NCI-H1092 (cell line): ENCODE measurements at places on chromosomes 2 and 18.

- DNase-seq = no peak
Observed at GRCh38 chr18:72436401-72436800, 107.7 kb downstream of the CBLN2 start.

DNA sequence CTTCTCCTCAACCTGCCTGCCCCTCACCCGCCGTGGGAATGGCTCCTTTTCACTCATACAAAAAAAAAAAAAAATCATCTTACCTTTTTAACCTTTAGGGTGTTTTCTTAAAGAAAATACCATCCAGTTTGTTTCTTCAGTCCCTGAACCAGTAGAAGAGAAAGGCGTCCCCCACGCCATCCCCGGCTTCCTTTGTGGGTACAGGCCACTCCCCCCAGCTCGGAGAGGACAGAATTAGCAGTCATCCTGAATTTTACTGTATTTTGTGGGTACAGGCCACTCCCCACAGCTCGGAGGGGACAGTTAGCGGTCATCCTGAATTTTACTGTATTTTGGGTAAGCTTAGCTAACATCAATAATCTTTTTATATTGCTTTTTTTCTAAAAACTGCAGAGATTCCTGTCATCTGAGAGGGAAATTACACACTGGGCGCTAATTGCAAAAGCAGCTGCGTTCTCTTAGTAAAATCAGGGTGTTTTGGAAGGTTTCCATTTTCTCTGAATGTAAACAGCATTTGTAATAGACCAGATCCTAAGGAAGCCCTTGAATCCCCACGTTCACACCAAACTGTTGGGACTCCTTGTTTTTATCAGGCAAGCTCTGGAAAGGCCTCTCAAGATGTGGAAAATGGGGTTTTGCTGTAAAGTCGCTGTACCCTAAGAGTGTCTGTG, 72.5 kb downstream of the NFATC1 start:
- no peak for DNase-seq

DNA sequence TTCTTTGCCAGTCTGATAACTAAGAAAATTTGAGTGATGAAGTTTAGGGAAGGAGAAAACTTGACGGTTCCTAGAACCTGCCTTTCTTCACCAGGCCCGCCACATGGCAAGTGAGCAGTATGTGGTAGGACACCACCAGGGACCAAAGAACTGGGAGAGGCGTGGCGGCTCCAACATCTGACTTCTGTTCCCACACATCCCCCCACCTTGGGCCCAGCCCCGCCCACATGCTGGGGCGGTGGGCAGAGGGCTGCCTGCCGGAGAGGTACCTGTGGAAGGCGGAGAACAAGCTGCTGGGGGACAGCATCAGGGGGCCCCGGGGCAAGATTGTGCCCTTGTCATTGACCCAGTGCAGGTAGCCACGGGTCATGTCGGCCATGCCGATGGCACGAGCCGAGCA, 75.0 kb downstream of the EMILIN2 start:
- no peak for DNase-seq

- no peak for DNase-seq
Observed at GRCh38 chr2:197124639-197125390, 185.8 kb downstream of the ANKRD44 start.

- no peak for DNase-seq
Observed at GRCh38 chr2:75311993-75312392, 112.7 kb upstream of the TACR1 start.

- DNase-seq = no peak
Observed at GRCh38 chr2:167480986-167481309, 592.7 kb downstream of the XIRP2 start.

DNA sequence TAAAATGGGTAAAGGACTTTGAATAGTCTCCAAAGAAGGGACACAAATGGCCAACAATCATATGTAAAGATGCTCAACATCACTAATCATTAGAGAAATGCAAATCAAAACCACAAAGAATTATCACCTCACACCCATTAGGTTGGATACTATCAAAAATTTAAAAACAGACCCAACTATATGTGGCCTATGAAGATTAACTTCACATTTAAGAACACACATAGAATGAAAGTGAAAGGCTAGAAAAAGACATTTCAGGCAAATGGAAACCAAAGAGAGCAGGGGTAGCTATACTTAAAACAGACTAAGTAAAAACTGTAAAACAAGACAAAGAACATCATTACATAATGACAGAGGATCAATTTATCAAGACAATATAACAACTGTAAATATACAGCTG, 53.5 kb upstream of the ASPRV1 start:
- DNase-seq = no peak

- no peak for DNase-seq
Observed at GRCh38 chr18:57951117-57951796, 92.8 kb upstream of the NEDD4L start.

DNA sequence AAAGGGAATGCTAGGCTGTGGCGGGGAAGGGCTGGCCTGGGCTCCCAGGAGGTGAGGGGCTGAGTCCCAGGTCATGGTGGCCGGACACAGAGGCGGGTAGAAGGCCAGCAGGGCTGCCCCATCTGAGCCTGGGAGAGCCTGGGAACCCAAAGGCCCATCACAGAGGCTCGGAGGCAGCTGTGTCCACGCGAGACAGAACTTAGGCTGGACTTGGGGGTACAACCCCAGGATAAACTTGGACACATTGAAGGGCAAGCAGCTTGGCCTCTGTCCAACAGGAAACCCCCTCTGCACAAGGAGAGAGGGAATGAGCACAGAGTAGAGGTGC, 95.9 kb downstream of the ZFP36L2 start:
- DNase-seq = no peak

- DNase-seq = no peak
Observed at GRCh38 chr18:22681908-22682307, 251.2 kb upstream of the RBBP8 start.

DNA sequence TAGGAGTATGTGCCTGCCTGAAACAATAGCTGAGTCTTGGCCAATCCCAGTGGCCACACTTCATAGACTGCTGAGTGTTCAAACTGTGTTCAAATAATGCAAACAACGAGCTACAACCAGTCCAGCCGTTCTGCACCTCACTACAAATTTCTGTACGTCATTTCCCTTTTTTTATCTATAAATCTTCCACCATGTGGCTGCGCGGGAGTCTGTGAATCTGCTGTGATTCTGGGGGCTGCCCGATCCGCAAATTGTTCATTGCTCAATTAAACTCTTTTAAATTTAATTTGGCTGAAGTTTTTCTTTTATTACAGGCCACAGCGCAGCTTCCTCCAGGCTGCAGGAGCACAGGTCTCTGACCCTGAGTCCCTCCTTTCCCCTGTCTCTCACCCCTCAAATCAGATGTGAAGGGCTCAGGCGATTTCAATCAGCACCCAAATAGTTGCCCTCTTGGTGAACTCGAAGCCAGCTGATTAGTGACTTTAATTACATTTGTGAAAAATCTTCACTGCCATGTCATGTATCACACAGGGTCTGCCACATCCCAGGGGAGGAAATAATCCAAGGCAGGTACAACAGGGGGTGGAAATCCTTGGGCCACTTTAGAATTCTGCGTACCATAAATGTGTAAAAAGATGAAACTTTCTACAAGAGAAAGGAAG, 145.6 kb downstream of the NDUFA10 start:
- DNase-seq = no peak

GRCh38 chr2:30233271-30234009, 2.1 kb downstream of the LBH start:
- no peak for DNase-seq

DNA sequence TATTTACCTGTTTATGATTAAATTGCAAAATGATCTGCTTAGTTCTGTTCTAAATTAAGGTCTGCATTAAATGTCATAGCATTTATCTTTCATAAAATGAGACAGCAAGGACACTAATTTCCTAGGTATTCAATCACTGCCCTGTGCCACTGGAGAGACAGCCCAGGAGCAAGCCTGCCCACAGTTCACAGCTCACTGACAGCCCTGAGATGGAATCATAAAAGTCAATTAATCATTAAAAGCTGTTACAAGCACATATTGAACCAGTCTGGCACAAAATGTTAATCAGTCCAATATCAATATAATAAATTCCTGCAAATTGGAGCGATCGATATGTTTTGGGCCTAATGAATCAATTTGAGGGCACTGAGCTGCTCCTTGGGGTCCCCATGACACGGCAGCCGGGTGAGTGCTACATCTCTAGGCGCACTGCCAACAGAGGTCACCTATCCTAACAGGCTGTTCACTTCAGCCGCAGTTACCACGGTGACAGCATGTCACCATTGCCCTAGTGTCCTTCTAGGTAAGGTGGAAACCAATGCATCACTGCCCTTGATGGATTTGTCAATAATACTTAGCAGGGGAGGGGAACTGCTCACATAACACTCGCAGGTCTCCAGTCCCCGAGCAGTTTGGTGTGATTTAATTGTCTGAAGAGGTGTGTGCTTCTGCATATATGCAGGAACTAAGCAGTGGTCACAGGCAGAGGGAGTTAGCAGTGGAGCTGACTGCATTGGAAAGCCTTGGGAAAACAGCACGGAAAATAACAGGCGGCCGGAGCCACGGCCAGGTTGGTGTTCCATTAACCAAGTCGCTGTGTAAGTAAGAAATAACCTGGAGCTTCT, 47.3 kb downstream of the POU3F3 start:
- peak; percentile 79 for DNase-seq

DNA sequence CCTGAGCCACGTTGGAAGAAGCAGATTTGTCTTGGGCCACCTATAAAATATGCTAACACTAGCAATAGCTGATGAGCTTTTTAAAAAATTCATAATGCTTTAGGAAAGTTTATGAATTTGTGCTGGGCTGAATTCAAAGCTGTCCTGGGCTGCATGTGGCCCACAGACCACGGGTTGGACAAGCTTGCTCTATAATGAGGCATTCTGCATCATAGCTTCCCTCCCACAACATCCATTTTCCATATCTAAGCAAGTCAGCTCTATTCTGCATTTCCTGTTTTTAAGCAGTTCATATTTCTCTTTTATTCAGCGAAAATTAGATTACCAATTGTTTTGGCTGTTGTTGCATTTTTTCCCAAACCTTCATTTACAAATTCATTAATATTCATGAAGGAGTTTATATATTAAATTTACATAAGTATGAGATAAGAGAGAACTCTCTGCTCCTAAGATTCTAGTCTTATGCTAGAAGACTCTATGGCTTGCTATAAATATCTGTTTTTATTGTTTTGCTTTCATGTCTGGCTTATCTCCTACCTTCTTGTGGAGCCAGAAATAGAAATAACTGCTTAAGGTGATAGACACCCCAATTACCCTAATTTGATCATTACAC, 114.5 kb upstream of the HNRNPA3 start:
- no peak for DNase-seq

GRCh38 chr18:52288403-52289004, 51.5 kb upstream of the DCC start:
- DNase-seq = no peak

DNA sequence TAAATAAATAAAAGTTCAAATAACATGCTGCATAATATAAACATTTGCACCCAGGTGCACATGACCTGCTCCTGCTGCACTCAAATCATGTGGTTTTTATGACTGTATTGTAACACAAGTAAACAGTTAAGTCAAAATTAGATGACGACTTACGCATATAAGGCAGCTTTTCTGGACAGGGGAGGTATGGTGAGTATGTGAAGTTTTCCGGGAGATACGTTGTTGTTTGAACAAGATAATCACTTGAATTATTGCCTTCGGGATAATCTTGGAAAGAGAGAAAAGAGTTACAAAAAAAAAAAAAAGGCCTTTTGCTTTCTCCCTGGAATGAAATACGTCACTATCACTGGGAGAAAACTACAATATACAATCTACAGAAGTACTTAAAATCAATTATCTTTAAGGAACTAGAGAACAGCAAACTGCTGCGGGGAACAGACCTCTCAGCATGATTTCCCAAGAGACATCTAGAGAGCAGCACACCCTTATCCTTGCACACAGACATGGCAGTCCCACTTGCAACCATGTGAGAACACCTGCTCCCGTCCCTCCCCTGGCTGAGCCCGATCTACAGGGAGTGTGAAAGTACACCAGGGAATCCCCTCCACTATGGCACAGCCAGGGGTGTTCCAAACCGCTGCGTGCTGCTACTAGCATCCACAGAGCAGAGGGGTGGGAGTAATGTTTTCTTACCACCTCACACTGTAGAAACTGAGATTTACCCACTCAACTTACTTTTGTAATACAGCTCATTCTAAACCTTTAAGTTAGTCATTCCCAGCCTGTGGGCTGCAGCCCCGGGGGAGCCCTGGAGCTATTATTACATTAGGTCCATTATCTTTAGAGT, 26.3 kb downstream of the B4GALT6 start:
- DNase-seq = peak; percentile 44

DNA sequence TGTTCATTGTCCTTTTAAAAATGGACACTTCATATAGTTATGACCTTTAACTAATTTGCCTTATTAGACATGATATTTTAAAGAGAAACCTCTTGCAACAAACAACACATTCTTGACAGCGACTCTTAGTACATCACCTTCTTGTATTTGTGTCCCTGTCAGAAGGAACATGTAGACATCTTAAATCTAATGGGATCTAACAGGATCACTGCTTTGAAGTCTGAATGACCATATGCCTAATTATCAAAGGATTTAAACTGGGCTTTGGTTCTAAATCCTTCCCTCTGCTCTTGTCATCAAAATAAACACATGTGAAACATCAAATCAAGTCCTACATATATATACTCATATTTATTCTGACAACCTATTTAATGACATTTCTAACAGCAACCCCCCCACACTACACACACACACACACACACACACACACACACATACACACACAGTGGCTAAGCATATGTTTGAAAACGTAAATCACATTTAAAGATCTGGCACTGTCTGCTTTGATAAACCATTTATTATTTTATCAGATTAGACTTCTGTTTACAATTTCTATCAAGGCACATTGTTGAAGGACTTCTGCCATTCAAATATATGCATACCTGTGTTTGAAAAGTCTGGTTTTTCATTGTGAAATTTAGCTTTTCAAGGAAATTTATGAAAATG, 4.2 kb downstream of the GALNT13 start:
- DNase-seq = no peak

GRCh38 chr18:3806656-3807055, 356.7 kb downstream of the TGIF1 start:
- DNase-seq = peak; percentile 59

GRCh38 chr2:127014630-127015029, 92.3 kb downstream of the BIN1 start:
- DNase-seq = no peak
